Inflammatory macrophage treated with lipopolysaccharide for 4 hours (primary cell): ENCODE measurements at places on chromosomes 2 and 18.

- peak; percentile 88 for DNase-seq
These were observed 20.9 kb upstream of the SMAD4 start for GRCh38 chr18:51009072-51009471.

DNA sequence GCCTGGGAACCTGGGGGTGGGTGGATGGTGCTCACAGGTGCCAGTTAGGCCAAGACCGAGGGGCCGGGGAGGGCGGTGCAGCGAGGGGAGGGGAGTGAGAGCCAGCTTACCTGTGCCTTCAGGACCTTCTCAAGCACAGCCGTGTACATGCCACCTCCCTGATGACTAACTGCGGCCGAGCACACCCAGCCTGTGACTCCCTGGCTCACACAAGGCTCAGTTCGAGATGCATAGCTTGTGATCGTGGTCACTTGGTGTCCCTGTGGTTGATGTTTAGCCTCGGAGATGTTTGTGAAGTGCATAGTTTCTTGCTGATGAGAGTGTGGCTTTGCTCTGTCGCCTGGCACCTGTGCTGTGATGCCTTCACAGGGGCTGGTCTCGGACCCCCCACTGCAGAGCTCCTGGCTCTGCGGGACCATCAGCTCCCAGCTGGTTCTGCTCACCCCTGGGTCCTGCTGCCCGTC is 84.5 kb upstream of the ODC1 start:
- no peak for DNase-seq

DNA sequence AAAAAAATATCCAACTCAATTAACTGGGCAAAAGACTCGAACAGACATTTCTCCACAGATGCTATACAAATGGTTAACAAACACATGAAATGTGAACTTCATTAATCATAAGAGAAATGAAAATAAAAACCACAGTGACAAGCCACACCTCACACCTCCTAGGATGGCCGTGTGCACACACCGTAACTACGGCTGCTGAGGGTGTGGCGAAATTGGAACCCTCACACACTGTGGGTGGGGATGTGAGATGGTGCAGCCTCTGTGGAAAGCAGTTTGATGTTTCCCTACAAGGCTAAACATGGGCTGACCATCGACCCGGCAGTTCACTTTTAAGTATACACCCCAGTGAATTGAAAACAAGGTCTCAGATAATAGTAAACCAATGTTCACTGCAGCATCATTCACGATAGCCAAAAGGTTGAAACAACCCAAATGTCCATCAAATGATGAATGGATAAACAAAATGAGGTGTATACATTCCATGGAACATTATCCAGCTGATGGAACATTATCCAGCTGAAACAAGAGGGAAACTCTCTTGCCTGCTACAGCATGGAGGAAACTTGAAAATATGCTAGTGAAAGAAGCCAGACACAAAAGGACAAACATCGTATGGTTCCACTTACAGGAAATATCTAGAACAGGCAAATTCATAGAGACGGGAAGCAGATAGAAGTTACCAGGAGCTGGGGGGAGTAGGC is 32.2 kb downstream of the ZAP70 start:
- no peak for DNase-seq

DNA sequence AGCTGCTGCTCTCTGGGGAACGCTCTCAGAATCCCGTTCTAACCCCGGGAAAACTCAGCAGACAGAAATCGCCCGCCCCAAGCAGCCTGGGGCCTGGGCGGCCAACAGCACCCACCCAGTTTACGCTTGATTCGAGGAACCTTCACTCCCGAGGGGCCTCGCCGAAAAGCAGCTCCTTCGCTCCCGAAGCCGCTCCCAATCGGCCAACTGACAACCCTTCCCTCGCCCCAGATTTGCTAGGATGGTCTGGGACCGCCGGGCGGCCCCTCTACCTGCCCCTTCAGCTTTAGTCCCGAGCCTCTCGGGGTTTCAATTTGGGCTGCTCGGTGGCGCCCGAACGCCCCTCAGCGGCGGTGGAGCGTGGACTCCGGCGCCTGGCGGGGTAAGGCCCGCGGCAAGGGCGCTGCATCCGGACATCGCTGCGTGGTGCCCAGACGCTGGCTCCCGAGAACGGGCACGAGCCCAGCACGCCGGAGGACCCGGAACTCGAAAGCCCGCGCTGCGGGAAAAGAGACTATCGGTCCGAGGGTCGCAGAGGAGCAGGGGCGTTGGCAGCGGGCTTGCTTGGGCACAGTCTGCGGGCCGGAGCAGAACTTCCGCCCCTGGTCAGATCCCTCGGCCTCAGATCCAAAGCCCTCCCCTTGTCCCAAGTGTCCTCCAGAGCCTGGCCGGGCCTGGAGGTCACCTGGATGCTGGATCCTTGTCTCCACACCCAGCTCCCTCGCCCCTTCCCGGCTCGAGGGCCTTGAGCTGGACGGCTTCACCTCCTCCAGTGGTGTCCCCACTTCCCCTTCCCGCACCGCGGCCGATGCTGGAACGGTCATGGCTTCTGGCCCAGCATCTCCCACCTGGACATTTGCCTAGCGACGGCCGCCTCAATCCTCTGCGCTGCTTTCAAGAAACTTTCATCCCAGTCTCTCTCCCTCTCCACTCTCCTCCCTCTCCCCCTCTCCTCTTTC is 3.0 kb upstream of the OTX1 start:
- no peak for DNase-seq

DNA sequence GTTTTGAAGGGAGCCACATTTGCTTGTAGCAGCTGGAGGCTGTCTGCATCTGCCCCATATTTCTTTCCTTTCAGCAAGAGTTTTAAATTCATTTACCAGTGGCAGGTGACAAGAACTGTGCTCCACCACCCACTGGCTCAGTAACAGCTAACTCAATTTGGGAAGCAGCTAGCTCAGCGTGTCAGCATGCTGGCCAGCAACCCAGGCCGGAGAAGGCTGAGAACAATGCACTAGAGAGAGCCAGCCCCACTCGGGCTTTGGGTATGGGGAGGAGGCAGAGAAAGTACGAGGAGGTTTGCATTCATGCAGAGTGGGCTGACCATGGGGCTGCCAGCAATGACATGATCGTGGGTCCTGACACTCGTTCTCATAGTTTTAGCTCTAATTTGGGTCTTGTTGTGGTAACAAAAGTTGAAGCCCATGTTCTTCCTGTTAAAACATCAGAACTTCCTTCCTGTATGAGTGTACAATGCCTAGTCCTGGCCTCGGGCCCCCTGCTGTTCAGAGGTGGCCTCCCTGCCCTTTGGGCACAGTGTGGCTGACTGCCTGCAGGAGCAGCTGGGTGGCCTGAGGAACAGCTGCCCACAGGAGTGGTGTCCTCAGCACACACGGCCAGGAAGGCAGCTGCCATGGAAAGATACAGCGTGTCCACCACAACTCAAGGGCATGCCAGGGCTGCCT is 23.0 kb downstream of the CDC42EP3 start:
- DNase-seq, result peak; percentile 65

DNA sequence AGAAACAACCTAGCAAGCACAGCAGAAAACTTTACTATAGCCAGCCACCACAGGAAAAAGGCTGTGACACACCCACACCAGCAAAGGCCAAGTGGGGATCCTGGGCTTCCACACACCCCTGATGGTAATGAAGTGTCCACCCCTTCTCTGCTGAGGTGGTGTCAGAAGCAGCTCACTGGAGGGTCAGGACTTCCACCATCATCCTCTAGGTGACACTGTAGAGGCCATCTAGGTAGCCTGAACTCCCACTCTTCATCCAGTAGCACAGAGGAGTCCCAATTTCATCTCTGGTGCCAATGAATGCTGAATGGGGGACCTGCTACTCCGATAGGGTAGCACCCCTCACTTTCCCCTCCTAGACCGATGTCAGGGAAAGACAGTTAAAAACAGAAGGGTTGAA is 1544.4 kb downstream of the LRP1B start:
- peak; percentile 1 for DNase-seq

DNA sequence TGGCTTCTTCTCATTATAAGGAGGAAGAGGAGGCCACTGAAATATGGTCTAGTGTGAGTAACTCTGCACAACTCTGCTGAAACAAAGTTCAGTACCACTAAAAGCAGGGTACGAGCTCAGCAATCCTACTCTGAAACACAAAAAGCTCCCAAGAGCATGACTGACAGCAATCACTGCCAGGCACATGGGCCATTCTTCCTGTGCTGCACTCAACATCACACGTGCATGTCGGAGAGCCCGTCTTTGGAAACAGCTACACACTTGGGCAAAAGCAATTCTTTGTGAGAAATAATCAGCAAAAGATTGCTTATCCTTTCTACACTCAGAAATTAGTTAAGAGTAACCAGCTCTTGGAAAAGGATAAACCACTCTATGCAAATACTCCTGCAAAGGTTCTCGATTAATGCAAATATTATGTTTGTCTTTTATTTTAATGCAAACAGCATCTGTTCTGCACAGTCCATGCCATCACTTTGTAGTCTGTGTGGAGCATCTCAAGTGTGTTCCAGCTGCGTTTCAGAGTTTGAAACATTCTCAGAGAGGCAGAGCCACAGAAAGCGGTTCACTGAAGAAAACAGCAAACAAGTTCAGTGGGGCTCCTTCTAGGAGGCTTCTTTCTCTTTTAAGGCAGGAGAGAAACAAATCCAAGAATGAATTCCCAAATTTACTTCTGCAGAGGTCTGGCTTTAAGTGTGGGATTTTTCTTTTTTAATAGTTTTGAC is 145.0 kb downstream of the HDAC4 start:
- no peak for DNase-seq

DNA sequence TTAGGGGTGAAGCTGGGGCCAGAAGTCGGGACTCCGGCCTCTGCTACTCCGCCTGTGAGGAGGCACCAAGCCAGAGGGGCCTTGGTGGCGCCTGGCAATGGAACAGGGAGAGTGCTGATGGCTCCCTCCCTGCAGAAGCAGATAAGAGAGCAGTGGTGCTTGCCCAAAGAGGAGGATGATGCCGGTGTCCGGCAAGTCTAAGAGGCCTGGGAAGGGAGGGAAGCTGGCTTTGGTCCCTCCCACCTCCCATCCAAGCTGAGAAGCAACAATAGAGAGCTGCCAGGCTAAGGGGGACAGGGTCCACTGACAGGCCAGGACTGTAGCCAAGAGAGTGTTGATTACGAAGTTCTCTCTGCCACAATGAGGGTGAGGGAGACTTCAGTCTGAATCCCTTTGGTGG is 479.5 kb downstream of the TNS1 start:
- no peak for DNase-seq

DNA sequence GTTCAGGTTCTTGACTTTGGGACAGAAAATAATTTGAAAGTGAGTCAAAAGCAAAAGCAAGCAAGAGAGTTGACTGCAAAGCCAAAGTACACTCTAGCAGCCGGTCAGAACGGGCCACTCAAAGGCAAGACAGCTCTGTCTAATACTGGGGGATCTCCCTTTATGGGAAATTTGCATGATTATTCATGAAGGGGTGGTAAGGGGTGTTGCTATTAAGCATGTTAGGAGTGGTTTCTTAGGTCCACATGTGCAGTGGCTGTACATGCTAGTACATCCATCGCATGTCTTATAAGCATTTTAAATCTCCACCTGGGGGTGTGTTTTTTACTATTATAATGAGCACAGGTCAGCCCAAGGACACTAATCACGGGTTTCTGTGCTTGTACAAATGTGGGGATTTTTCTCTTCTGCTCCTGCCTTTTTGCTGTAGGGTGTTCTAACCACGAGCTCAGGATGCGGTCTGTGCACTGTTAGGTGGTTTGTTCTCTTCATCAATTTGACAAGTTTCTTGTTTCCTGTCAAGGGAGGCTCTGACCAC is 60.2 kb upstream of the SPP2 start:
- no peak for DNase-seq

DNA sequence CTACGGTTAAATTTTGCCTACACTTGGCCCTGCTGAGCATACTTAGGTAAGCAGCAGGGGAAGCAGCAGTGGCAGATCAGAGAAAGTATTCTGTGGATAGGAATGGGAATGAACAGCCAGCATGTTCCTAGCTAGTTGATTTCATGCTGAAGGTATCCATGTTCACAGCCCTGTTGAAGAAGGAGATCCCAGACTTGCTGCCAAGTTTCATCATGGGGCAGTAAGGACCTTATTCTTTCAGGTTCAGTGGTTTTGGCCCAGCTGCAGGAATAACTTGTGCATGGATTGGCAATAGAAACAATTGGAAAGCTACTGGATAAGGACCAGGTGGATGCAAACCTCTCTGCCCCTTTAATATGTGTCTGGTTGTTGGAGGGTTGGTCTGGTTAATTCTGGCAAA is 98.2 kb upstream of the TMEM178A start:
- no peak for DNase-seq

- peak; percentile 17 for DNase-seq
These were observed 110.1 kb downstream of the ZNF385B start for GRCh38 chr2:179751163-179751809.

GRCh38 chr2:201353116-201353515 is 4.0 kb downstream of the FLACC1 start:
- no peak for DNase-seq

DNA sequence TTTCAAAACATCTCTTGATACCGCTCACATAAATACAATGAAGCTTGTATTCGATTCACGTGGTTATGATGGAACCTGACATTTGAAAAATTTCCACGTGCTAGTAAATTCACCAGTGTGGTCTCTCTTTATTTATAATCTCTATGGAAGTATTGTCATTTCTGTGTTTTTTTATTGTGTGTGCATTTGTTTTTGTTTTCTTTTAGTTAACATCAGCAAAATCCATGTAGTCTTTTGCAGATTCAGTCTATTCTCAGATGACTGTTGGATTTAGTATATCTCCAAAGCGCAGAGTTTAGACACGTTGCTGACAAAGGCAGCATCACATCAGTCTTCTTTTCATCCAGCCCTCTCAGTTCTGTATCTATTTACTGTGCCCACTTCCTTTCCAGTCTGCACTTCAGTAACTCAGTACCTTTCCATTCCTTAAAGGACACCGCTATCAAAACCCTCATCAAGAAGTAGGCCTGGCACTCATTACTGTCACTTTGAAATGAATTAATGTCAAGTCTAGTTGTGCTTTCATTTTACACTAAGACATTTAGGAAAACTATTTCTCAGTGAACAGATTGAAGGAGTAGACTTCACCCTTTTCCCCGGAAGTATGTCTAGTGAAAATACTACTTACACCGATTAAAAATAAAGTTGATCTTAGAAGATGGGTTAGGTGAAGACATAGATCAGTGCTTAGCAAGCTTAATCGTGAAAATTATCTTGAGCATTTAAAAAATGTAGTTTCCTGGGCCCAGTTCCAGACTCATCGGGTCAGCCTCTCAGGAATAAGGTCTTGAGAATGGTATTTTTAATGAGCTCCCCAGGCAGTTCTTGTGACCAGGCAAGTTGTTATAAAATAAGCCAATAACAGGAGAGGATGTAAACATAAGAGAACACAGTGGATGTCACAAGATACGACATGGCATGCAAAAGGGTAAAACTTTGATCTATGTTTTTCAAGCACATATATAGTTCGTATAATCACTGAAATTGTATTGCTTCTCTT is 506.8 kb upstream of the ZEB2 start:
- DNase-seq, result no peak

DNA sequence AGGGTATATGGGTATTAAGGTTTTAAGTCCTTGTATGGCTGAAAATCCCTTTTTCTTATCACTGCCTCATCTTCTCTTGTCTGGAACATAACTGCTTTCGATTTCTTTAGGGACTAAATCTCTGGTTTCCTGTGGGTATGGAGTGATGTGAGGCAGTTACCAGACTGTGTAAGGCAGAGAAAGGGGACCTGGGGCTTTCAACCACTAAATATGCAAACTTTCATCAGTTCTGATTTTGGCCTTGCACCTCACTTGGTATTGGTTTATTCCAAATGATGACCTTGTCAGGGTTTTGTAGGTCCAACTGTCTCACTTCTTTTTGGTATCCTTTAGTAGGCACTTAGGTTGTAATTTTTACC is 9.3 kb downstream of the MAP4K4 start:
- no peak for DNase-seq
